ENCODE measurements at places on chromosomes 2 and 18.

- no peak for DNase-seq
These were observed 124.3 kb downstream of the FIGN start for GRCh38 chr2:163611557-163611906.

DNA sequence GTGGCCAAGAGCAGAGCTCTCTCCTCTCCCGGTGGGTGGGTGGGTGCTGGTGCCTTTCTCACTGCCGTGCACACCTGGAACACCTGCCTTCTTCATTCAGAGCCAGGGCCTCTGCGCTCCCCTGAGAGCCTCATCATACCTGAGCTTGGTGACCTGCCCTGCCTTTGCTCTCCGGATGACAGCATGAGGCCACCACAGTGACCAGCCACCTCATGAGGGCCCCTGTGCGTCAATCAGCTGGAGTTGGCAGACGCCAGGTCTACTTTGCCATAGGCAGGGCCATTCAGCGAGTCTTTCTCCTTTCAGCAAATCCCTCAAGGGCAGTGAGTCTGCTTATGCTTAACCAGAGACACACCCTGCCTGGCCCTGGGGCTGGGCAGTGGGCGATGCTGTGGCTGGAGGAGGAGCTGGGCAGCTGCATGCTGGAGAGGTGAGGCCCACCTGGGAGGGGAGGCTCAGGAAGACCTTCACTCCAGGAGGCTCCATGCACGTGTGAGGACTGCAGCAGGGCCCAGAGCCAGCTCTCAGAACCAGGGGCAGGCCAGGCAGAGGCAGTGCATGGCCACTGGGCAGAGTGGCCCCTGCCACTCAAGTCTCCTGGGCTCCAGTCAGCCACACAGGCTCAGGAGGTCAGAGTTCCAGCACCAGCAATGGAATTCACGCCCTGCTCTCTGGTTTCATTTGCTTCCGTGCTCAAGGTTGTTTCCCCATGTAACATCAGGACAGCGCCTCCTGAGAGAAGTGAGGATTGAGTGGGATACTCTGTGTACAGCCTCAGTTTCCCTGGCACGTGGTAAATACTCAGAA, 417.5 kb upstream of the MYT1L start:
- no peak for DNase-seq

DNA sequence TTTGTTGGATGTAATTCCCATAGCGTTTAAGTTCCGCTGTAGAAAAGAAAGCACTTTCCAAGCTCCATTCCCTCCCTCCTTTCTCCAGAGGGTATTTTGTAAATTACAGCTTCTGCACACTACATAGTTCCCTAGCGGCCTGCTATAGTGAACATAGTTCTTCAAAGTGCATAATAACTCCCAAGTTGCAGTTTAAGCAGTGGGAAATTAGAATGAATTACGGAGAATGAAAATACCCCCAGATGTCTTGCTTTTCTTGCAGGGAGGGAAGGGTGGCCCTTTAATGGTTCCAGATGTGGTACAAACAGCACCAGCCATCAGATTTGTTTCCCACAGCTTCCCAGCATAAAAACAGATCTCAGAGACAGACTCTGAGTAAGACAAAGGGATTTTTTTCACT, 893.9 kb downstream of the SUCLG1 start:
- DNase-seq, result no peak

DNA sequence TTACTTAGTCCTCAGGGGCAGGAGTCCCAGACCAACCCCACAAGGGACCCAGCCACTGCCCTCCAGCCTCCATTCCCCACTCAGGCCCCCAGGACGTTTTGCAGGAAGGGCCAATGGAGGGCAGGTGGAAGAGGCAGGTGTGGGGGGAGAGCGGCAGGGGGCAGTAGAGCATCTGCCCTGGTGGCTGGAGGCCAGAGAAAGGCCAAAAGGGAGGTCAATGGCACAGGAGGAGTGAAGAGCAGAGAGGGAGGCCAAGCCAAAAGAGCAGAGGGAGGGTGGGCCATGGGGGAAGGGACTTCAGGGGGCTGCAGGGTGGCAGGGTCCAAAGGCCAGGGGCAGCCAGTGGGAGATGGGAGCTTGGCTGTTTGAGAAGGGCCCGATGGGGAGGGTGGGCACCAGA, 17.3 kb upstream of the GPR55 start:
- no peak for DNase-seq

GRCh38 chr18:40866013-40866645, 1088.9 kb upstream of the PIK3C3 start:
- peak; percentile 38 for DNase-seq

GRCh38 chr2:28325567-28326468, 66.8 kb upstream of the FOSL2 start:
- DNase-seq, result no peak

DNA sequence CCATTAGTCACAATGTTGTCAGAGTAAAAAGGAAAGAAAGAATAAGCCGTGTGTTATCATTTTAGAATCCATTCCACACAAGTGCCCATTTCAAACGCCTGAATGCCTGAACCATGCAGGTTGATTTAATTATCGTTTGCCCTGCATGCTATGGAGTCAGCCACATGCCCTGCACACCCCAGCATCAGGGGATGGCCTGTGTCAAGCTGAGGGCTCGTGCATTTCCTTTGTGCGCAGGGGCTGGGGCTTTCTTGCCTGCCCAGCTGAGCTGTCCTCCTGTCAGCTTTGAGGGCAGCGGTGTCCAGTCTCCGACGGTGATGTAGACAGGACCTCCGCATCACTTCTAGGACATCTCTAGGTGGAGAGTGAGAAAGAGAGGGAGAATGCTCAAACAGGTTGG, 200.4 kb downstream of the TSN start:
- no peak for DNase-seq

GRCh38 chr2:70686577-70687460, 81.2 kb downstream of the ADD2 start:
- DNase-seq, result peak; percentile 78

DNA sequence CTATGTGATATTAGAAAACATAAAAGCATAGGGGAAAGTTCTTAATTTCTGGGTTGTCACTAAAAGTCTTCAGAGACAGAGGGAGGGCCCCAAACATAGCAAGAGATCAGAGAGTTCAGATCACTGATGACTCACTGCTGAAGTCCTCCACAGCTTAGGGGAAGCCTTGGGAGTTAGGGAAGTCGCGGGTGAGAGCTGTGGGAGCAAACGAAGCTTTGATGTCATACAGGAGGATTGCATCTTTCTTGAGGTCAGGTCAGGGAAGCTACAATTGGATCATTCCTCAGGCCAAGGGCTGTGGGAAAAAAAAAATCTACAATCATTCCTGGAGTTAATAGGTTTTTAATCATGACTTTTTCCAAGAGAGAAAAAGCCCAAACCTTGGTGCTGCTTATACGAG, 96.2 kb downstream of the COPS8 start:
- DNase-seq, result no peak

DNA sequence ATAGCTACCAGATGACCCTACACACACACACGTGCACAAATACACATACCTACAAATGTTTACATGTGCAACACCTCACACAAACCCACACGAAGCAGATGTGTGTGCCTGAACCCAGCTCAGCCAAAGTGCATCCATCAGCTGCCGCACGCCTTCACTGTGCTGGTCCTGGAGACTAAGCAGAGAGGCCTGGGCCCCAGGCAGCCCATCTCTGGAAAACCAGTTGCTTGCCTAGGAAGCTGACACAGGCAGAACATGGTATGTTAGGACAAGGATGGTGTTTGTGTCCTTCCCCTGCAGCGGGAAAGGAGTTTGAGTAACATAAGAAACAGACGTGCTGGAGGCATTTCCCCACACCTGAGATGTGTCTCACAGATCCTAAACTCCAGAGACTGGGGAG, 86.7 kb downstream of the SEPTIN10 start:
- DNase-seq, result no peak

DNA sequence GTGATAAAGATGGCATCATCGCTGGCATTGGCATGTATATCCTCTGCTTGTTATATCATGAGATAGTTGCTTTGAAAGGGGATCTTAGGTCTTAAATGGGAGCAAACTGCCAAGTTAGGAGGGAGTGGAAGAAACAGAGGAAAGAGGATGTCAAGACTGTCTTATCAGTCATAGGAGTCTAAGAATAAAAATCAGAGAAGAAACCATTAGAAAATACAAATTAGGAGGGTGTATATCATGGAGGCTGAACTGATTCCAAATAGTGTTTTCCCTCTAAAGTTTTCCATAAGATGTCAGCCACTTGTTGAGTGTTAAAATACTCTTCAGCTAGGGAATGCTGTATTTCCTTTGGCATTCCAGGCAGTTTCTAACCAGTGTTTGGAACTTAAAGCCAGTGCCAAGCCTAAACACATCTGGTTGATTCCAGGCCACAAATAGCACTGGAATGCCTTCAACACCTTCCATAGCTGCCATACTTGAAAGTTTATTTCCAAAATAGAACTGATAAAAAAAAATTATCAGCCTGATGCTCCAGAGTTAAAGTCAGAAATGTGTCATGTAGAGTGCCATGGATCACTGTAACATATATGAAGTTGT, 129.4 kb downstream of the ZEB2 start:
- no peak for DNase-seq

DNA sequence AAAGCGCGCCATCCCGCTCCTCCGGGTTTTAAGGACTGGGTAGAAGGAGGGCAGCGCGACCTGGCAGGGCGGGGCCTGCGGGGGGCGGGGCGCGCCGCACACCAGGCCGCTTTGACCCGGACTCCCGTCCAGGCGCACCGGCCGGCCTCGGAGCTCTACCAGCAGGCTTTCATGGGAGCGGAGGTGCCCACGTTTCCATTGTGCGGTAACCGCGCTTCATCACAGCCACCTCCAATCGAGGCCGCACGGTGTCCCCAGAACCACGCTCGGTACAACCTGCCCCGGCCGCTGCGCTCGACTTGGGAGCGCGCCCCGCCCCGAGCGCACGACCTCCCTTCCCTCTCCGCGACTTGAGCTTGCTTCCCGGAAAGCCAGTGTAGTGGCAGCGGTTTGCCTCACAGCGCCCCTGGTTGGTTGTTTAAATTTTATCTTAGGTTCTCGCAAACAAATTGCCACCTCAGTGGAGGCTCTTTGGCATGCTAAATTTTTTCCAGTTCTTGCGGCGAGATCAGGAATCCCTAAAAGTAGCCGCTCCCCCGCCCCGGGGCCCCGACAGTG, 280 bp upstream of the CYP1B1 start:
- DNase-seq, result peak; percentile 94

DNA sequence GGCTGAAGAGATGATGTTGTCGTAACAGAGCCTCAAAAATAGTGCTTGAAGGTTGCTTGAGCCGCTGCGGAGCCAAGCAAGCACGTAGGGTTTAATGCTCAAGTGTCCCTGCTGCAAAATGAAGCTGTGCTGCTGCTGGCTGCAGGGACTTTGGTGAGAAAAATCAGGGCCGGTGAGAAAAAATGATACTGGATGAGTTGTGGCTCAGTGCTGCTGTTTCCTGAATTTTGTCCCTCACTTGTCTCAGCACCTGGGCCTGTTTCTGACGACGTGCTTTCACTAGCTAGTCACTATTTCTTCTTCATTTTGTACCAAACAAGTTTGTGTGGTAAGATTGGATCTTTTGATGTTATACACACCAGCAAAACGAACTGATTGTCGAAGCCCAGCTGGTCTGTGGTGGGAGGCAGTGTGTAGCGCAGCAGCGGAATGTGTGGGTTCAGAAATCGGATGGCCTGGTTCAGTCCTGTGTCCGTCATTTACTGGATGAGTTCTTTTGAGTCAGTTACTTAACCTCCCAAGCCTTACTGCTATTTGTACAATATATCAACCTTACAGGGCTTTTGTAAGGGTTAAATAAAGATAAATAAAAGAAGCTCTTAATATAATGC, 172.8 kb upstream of the FOSL2 start:
- no peak for DNase-seq

DNA sequence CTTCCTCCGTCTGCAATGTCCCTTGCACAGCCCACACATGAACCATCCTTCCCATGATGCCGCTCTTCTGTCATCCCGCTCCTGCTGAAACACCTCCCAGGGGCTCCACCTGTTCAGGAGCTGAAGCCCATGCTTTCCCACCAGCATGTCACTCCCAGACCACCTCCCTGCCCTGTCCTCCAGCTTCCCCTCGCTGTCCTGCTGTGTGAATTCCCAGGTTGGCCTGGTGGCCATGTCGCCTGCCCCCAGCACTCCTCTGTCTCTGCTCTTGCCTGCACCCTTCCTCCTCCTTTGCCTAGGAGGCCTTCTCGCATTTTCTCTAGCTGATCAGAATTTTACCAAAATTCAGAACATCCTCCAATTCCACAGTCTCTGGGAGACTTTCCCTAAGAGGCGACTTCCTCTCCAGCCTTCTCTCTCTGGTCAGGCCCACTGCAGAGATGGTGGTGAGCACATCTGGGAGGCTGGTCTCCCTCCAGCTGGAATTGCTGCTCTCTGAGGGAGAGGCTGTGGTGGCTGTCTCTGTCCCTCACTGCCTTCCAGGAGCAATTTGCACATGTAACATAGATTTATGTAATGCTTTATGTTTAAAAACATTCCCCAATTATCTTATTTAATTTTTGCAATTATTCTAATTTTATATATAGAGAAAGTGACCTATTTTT, 8.9 kb upstream of the IL1RL2 start:
- no peak for DNase-seq

- DNase-seq, result no peak
These were observed 231.7 kb downstream of the FSIP2 start for GRCh38 chr2:185970148-185970852.

Measured in KBM-7 (cell line).